Posterior vena cava (tissue), 2 donors: ENCODE measurements at places on chromosomes 2 and 18.

GRCh38 chr18:74351354-74351753 lies 35.7 kb downstream of the C18orf63 start:
- no peak for DNase-seq

DNA sequence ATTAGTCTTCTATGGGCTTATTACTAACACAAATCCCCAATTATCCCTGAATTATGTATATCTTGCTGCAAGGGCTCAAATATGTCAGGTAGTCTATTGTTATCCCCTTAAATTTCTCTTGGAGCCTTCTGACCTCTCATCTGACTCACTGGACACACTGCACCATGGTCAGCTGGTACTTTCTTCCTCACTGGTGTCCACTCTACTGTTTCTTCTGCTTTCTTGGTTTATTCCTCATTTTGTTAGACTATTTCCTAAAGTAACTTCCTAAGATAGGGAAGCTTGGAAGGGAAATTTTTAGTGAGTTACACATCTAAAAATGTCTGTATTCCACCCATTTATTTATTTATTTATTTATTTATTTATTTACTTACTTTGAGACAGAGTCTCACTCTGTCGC lies 26.5 kb downstream of the WDR35 start:
- no peak for DNase-seq

DNA sequence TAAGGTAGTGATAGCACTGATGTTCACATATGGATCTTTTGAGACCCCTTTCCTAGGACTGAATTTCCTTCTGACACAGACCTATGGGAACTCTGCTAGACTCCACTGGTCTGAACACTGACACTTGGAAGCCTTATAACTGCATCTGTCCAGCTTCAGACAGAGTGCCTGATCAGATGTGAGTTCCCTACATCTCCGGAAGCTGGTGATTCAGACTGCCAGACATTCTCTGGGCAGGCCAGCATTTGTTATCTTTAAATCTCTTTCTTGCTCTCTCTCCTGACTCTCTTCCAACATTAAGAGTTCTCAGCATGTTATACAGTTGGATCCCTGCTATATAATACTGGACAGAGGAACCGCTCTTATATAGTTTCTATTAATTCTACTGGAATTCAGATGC lies 408.5 kb downstream of the ZEB2 start:
- DNase-seq: no peak

DNA sequence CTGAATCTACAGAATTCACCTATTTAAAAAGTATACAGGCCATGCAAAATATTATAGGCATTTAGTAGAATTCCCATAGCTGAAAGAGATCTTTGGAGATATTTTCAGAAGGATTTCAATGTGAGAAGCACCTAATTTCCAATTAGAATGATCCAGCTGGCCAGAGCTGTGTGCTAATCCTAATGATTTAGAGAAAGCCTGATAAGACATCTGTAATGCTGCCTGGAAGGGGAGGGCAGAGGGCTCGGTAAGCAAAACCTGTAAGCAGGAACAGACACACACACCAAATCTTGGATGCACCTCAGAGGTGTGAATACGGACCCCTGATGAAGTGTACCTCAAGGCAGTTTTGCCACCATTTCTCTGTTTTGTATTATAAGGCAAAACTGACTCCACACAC lies 14.0 kb downstream of the SERTAD2 start:
- no peak for DNase-seq
